ENCODE measurements at places on chromosomes 7 and 10.

GRCh38 chr7:137306748-137307147 lies 36.8 kb downstream of the PTN start:
- no peak for DNase-seq

GRCh38 chr7:43166686-43167085 lies 54.2 kb downstream of the HECW1 start:
- DNase-seq, result no peak

- no peak for DNase-seq
These were observed 31.8 kb downstream of the WDR86 start for GRCh38 chr7:151378011-151378410.

DNA sequence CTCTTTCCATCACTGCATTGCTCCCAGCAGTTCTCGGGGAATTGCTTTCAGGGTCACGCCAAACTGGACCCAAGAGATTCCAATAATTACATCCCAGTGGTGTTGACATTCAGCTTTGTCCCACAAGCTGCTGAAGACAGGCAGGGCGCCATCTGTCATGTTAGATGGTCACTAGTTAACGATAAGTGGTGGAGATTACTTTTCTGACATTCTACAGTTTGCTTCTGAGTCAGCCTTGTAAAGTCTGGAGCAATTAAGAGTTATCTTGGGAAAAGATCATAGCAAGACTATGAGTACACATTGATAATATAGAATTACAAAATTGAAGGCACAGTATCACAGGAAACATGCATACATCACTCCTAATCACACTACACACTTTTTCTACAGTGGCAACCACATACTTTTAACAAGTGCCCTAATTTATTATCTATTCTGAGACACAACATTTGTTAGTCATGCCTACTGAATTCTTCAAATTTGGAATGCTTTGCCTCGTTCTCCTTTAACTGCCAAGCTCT lies 41.9 kb downstream of the SEMA3C start:
- no peak for DNase-seq

- DNase-seq, result no peak
These were observed 23.7 kb upstream of the C10orf105 start for GRCh38 chr10:71743089-71743838.

- no peak for DNase-seq
These were observed 96.3 kb downstream of the CPED1 start for GRCh38 chr7:121084748-121085336.

- DNase-seq, result no peak
These were observed 103.0 kb downstream of the COL26A1 start for GRCh38 chr7:101465576-101466196.

- no peak for DNase-seq
These were observed 341 bp downstream of the GOT1 start for GRCh38 chr10:99430116-99430450.

DNA sequence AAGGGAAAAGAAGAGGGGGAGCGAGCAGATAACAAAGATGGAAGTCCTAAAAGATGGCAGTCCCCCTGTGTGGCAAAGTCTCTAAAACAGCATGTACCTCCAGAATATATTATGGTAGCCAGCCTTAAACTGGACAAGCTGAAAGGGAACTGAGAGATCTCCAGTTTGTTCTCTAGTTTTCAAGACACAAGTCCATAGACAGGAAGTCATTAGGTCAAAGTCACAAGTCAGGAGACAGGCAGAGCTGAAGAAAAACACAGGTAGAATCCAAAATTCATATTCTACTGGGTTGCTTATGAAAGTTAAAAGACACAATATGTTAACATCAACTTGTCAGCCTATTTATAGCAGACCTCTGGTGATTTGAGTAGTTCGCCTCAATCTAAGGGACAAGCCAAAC lies 38.7 kb downstream of the FAM107B start:
- DNase-seq, result no peak

DNA sequence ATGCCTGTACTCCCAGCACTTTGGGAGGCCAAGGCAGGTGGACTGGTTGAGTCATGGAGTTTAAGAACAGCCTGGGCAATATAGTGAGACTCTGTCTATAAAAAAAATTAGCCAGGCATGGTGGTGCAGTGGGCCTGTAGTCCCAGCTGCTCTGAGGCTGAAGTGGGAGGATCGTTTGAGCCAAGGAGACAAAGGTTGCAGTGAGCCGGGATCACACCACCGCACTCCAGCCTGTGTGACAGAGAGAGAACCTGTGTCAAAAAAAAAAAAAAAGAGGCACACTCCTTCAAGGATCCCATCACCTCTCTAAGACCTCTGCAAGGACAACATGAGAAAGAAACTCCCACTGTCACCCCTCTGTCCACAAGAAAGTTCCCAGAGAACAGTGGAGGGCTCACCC lies 4.4 kb downstream of the NAT16 start:
- no peak for DNase-seq

DNA sequence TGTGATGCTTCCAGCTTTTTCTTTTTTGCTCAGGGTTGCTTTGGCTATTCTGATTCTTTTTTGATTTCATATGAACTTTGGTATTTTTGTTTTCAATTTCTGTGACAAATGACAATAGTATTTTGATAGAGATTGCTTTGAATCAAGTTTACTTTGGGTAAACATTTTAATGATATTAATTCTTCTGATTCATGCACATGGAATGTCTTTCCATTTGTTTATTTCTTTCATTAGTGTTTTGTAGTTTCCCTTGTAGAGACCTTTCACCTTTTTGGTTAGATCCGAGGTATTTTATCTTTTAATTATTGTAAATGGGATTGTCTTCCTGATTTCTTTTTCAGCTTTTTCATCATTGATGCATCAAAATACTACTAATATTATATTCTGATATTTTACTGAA lies 93.2 kb downstream of the LANCL2 start:
- DNase-seq, result no peak

DNA sequence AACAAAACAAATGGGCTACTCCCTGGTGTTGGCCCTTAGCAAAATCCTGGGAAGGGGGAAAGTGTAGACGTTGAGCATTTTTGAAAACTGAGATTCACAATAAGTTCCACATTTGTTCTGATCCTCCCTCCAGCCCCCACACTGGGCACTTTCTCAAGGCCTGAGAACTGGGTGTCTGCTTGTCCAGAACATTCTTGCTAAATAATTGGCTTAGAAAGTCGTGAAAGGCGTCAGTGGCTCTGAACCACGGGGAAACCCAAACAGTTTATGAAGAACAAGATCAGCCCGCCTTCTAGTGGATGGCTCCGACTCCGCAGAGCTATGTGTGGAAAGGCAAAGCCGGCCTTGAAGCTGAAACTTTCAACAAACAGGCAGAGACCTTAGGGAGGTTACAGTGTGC lies 370.1 kb downstream of the PRPF18 start:
- DNase-seq, result no peak

DNA sequence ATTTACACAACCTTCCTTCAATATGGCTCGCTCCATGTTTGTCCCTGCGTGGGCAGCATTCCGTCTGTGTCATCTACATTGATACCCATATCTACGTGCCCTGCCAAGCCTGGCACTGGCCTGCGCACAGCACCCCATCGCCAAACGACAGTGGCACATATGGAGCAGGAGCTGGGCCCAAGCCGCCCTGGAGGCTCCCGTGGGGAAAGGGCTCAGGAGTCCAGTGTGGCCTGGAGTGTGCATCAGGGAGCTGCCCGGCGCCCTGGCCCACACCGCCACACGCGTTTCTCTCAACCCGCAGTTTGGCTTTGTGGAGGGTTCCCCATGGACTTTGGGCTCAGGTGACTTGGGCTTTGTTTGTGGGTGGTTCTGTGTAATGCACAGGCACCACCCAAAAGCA lies 273.2 kb downstream of the PTPRN2 start:
- no peak for DNase-seq

GRCh38 chr7:105209870-105210269 lies 178.9 kb downstream of the SRPK2 start:
- no peak for DNase-seq

GRCh38 chr10:2279711-2280110 lies 542.4 kb upstream of the ADARB2 start:
- no peak for DNase-seq

Measured in stimulated activated CD8-positive, alpha-beta memory T cell treated with anti-CD3 and anti-CD28 coated beads, Interleukin-2, amount 100 ng/mL, for 1 hour (primary cell).